ENCODE measurements at places on chromosomes 7 and 10.

DNA sequence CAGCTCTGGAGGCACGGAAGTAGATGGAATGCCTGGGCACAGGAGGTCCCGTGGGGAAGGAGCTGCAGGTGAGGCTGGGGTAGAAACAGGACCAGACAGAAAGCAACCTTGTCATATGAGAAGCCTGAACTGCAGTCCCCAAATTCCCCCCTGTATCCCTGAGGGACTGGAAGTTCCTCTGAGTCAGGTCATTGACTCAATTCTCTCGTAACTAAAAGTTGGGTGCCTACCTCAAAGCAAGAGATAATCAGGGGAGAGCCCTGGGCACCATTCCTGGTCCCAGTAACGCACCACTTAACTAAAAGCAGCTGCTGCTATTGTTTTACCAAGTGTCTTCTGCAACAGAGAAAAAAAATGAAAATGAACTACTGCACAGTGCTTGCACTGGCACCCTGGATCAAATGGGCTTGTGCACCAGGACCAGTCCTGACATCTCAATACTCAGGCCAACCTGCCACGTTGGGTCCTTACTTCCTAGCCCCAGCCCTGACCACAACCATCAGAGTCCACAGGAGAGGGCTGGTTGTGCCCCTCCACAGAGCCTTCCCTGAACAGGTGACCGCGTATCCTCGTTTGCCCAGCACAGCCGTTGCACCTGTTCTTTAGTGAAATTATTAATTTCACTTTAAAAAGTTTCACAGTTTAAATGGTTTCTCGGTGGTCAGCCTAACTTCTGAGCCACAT, 79.3 kb downstream of the GRID1 start:
- DNase-seq: no peak

GRCh38 chr10:98446151-98446660, 529 bp downstream of the HPS1 start:
- DNase-seq: peak; percentile 48

DNA sequence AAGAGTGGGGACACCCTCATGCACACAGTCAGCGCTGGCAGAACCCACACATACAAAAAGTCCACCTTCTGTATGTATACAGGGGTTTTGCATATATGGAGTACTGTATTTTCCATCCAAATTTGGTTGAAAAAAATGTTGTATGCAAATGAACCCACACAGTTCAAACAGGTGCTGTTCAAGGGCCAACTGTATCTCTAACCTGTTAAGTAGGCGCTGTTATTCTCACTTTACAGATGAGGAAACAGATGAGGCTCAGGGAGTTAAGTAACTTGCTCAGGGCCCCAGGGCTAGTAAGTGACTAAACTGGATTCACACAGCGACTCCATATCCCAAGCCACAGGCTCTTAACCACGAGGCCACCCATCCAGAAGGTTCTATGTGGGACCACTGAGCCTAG, 69.9 kb downstream of the C10orf105 start:
- no peak for DNase-seq

DNA sequence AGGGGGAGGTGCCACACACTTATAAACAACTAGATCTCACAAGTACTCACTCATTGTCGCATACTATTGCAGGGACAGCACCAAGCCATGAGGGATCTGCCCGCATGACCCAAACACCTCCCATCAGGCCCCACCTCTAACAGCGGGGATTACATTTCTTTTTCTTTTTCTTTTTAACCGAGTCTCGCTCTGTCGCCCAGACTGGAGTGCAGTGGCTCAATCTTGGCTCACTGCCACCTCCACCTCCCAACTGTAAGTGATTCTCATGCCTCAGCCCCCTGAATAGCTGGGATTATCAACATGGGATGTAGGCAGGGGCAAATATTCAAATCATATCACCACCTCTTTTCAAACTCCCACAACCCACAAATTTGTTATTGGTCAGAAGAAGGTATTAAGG, 76.7 kb downstream of the SKAP2 start:
- DNase-seq: no peak

DNA sequence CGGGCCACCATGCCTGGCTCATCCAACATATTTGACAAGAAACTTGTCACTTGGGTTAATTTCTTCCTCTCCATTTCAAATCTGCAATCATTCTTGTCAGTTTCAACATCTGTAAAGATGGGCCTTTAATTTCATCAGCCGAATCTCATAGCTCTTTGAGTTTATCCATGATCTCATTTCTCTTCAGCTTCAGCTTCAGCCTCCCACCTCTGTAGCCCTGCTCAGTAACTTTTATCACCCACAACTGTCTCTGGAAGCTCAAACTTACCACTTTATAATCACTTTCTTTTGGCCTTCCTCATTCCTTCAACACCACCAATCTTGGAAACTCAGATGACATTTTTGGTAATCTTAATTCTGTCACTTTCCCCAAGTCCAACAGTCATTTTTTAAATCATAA, 83.2 kb downstream of the CPED1 start:
- no peak for DNase-seq

GRCh38 chr7:36788825-36789470, 64.7 kb upstream of the AOAH start:
- no peak for DNase-seq

GRCh38 chr7:111438369-111439289, 123.7 kb downstream of the IMMP2L start:
- DNase-seq: no peak

DNA sequence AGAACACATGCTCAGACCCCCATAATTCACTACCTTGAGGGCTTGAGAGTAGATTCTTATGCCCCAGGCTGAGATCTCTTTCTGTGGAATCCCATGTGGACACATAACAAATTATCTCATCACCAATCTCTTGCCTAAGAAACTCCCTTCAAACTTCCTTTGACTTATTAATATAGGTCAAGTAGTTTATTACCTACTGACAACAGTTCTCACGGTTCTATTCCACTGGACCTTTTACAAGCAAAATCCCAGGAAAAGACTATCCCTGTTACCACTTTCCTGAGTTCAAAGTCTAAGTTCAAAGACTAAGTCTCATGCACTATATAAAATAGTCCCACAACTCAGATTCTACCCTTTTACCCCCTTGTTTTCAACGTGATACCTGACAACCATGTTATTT, 754.7 kb downstream of the SUGCT start:
- no peak for DNase-seq

DNA sequence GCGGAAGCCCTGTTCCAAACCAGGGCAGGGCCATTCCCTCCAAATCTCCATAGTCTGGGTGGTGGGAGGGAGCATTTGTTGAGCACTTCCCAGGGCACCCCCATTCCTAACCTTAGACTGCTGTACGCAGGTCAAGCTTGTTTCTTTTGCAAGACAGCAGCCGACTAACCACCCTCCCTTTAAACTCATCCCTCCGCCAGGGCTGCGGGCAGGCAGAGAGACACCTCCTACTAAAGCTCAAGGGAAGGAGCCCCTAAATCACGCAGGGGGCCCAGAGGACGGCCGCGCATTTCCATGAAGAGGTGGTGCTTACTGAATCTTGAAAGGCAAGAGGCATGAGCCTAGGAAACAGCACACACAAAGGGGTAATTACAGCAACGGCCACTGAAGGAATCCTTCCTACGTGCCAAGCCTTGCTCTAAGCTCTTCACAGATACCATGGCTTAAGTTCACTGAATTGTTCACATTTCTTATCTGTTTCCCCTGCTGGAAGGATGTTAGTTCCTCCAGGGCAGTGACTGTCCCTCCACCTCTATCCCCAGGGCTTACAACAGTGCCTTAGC, 90.0 kb downstream of the PROSER2 start:
- no peak for DNase-seq

- no peak for DNase-seq
These were observed 75.9 kb downstream of the INSIG1 start for GRCh38 chr7:155373359-155374273.

DNA sequence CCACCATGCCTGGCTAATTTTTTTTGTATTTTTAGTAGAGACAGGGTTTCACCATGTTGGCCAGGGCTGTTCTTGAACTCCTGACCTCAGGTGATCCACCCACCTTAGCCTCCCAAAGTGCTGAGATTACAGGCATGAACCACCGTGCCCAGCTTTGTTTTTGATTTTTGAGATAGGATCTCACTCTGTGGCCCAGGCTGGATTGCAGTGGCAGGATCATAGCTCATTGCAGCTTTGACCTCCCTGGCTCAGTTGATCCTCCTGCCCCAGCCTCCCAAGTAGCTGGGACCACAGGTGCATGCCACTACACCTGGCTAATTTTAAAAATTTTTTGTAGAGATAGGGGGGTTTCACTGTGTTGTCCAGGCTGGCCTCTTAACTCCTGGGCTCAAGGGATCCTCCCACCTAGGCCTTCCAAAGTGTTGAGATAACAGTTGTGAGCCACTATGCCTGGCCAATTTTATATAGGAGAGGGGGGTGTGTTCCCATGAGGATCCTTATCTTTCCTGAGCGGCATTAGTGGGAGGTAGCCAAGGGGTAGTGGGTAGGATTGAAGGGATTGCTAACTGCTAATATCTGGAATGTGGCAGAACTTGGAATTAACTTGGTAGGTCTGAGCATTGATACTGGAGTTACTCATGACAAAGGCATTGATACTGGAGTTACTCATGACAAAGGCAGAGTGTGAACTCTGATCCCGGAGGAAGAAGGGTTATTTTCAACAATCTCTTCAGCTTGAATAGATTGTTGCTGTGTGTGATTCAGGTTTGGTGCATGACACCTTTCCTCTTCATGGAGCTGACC, 1.0 kb upstream of the NOLC1 start:
- DNase-seq: no peak

DNA sequence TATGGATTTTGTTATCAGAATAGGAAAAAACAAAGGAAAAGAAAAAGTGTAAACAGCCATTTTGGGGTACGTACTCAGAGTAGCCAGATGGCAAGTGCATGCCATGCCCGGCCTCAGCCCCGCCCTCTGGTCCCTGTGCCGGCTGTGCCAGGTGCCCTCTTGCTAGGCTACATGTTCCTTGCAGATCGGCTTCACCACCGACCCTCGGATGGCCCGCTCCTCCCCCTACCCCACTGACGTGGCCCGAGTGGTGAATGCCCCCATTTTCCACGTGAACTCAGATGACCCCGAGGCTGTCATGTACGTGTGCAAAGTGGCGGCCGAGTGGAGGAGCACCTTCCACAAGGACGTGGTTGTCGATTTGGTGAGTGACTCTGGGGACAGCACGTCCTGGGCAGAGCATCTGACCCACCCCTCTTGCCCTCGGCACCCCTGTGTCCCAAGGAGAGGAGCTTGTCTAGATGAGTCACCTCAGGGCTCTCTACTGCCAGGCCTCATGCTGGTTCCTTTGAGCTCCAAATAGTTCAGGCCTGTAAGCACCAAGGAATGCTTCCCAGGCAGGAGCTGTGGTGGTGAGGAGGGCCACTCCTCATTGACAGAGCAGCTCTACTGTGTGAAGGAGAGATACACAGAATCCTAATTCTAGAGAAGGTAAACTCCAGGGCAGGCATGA, 54.9 kb upstream of the ZMIZ2 start:
- no peak for DNase-seq

GRCh38 chr7:63057265-63057664, 941.4 kb upstream of the ZNF722 start:
- no peak for DNase-seq

DNA sequence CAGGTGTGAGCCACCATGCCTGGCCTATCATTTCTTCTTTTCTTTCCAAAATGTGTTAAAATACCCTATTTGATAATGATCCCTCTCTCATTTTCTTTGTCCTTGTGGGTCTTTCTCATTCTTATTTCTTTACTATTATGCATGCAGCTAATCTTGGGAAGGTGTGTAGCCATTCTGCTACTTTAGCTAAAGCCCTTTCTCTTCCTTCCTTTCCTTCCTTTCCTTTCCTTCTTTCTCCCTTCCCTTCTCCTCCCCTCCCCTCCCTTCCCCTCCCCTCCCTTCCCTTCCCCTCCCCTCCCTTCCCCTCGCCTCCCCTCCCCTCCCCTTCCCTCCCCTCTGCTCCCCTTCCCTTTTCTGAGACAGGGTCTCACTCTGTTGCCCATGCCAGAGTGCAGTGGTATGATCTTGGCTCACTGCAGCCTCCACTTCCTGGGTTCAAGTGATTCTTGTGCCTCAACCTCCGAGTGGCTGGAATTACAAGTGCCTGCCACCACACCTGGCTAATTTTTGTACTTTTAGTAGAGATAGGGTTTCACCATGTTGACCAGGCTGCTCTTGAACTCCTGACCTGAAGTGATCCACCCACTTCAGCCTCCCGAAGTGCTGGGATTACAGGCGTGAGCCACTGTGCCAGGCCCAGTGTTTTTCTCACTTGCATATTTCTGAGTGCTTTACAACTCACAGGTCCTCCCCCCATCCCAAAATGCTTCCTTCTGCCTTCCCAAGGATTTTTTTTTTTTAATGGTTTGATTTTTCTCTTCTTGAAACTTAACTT, 42.3 kb downstream of the HIP1 start:
- no peak for DNase-seq

- DNase-seq: no peak
These were observed 354.5 kb downstream of the FGFR2 start for GRCh38 chr10:121243609-121244241.

- DNase-seq: no peak
These were observed 67.6 kb downstream of the DNMBP start for GRCh38 chr10:99941942-99942820.

GRCh38 chr10:118948786-118949185, 80.7 kb upstream of the NANOS1 start:
- DNase-seq: no peak

GRCh38 chr10:33193057-33193700, 141.3 kb downstream of the NRP1 start:
- DNase-seq: peak; percentile 84

DNA sequence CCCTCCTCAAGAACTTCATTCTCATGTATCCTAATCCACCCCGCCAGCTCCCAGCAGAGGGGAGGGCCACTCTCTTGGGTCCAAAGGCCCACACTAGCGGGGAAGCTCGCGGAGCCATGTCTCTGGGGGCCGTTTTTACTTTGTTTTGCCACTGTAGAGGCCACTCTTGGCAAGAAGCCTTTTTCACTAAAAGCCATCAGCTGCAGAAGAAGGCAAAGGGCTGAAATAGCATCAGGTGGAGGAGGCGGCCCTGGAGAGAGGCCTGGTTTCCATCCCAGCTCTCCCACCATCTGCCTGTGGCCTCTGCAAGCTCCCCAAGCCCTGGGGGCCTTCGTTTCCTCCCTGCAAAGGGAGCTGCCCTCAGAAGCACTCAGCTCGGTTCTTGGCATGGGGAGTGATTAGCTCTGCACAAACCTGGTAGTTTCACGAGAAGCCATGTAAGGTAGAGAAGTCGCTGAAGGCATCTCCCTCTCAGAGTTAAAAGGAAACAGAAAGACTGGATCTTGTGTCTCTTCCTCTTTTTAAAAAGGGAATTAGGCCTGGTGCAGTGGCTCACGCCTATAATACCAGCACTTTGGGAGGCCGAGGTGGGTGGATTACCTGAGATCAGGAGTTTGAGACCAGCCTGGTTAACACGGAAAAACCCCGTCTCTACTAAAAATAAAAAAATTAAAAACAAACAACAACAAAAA, 70.3 kb downstream of the PARP12 start:
- no peak for DNase-seq
